Posterior cingulate gyrus (tissue), 11 donors: ENCODE measurements at places on chromosomes 2 and 18.

DNA sequence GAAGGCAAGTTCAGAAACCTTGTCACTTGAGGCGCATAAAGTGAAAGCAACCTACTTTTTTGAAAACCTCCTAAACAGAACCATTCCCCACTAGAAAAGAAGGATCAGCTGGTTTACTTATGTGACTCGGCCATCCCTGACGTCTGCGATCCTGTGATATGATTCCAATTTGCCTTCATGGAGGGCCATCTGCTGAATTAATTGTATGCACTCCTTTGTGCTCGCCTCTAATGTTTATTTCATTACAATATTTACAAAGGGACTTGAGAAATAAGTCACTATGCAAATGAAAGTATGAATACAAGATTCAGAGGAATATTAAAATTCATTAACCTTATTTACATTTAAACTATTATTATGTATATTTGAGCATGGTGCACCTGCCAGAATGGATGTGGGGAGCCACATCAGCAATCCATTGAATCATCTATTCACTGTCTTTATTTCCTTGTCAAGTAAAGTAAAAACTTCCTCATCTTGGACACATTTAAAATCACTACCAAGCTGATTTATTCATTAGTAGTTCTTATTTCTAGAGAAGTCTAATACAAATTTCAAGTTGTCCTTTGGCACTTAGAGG, 96.5 kb downstream of the RBM43 start:
- no peak for DNase-seq

- no peak for DNase-seq
Observed at GRCh38 chr18:45227001-45227742, 388.1 kb upstream of the SLC14A2 start.

DNA sequence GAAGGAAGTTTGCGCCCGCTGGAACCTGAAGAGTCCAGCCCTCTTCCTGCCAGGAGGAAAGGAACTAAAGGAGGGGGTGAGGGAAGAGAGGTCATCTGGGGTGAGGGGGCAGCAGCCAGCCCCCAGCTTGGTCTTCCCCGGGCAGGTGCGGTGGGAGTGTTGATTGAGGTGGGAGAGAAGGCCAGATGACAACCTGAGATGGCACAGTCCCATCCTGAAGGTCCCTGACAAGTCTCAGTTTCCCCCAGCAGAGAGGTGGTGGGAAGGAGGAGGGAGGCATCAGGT, 240.9 kb downstream of the HAUS1 start:
- no peak for DNase-seq

DNA sequence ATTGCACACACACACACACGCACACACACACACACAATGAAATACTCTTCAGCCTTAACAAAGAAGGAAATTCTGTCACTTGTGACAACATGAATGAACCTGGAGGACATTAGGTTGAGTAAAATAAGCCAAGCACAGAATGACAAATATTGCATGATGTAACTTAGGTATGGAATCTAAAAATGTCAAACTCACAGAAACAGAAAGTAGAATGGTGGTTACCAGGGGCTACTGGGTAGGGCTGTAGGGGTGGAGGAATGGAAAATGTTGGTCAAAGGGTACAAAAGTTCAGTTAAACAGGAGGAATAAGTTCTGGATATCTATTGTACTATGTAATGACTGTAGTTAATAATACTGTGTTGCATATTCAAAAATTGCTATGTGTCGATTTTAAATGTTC, 29.5 kb downstream of the SCN2A start:
- DNase-seq, result no peak

DNA sequence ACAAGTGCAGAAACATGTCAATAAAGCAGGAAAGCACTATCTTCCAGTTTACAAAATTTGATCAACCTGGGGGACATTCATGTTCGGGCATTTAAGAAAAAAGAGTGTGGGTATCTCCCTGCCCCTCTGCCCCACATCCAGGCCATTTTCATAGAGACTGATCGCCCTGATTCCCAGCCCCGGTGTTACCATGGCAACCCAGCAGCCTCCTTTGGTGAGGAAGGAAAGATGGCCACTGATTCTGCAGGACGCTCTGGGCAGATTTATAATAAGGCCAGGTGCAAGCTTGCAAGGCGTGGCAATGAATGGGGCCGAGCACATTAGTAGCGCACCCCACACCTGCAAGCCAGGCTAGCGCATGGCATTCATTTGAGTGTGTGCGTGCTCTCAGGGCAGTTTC, 36.7 kb upstream of the ARL4C start:
- DNase-seq, result no peak

DNA sequence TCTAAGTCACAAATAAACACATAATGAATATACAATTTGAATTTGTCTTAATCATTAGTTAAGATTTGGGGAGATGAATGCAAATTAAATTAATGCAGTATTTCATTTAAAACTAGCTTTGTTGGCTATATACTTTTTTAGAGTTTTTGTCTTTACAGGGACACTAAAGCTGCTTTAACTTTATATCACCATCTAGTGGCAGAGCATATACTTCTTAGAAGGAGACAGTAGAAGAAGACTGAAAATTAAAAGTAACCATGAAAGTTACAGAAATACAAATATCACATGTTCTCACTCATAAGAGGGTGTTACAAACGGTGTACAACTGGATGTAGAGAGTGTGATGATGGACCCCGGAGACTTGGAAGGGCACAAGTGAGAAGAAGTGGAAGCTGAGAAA, 268.3 kb upstream of the NETO1 start:
- DNase-seq, result no peak

- DNase-seq, result no peak
Observed at GRCh38 chr2:161146996-161147395, 13.2 kb upstream of the TANK start.

GRCh38 chr2:19900931-19901441, 797 bp downstream of the TTC32 start:
- no peak for DNase-seq

DNA sequence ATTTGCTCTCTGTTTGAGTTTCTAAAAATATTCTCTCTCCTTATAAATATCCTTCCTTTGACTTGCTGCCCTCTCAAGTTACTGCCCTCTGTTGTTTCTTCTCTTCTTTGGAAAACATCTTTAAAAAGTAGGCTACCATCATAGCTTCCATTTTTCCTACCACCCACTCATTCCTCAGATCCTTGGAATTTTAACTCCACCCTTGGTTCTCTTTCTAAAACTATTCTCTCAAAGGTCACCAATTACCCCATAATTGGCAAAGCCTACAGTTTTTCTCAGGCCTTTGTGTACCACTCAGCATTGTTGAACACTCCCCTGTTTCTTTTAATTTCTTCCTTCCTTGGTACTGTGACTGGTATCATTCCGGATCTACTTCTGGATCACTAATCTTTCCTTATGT, 43.0 kb upstream of the ITGAV start:
- DNase-seq, result no peak

DNA sequence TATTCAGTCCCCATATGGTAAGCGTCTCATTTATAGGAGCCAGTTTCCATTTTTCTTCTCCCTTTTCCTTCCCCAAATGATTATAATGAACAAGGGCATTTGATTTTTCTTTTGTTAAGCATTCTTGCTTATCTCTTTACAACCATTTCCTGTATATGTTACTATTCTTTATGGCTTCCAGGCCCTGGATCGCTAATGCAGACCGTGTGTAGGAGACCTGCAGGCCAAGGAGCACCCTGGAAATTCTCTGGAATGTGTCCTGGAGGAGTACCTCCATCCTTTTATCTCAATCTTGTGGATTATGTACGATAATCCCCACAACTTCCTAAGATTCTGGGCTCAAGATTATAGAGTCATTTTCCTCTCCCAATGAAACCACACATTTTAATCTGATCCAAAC, 439.6 kb upstream of the MMADHC start:
- DNase-seq, result no peak

DNA sequence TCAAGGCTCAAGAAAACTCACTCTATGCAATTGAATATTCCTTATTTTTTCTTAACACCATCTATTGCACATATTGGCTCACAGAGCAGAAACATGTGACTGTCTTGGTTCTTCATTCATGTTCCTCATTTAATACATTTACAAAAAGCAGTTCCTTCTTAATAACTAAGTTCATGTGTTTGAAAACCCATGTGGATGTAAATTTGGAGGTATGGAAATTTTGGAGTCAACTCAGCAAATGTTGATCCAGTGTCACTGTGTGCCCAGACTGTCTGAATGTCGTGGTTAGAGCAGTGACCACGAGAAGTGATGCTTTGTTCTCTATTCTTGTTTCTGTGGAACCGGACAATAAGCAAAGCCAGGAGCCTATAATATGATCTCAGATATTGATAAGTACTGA, 299.1 kb downstream of the SETBP1 start:
- DNase-seq, result no peak
